Effector CD4-positive, alpha-beta T cell (primary cell): ENCODE measurements at places on chromosomes 6 and 20.

DNA sequence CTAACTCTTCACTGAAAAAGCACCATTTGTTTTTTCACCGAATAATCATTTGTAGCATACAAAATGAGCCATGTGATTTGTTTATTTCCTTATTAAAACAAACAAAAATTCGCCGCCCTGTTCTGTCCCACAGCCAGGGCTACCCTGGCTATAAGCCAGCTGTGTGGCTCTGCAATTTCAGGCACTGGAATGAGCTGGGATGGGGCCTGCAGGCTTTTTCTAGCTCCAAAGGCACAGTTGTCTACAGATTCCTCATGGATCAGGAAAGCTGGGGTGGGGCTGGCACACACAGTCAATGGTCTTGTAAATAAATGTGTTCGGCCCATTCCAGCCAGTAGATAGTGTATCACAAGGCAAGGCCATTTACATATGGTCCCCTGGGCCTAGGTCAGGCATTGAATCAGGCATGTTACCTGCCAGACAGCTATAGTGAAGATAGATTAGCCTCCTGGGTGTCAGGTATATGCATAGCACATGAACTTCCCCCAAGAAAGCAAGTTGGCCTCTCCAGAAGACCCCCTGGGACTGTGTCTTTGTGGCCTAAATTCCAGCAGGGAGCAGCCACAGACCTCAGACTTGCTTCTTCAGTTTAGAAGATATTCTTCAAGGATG lies 608.9 kb downstream of the MAFB start:
- DNase-seq: no peak

- no peak for DNase-seq
Observed at GRCh38 chr6:87832025-87832825, 130.2 kb upstream of the AKIRIN2 start.

DNA sequence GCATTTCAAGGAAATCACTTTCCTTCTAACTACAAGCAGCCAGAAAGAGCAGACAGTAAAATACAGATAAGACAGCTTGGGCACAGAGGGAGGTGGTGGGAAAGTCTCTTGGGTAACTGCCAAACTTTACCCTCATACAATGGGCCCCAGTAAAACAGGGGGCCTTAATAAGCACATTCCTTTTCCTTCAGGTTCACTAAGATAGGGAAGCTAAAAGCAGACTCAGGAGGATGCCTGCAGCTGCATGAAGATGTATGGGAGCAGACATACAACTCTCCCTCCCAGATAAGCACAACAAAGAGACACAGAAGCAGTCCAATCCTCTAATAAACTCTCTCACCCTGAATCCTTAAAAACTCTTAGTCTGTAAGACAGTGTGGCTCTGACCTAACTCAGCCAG lies 49.0 kb downstream of the SIM1 start:
- DNase-seq: no peak

DNA sequence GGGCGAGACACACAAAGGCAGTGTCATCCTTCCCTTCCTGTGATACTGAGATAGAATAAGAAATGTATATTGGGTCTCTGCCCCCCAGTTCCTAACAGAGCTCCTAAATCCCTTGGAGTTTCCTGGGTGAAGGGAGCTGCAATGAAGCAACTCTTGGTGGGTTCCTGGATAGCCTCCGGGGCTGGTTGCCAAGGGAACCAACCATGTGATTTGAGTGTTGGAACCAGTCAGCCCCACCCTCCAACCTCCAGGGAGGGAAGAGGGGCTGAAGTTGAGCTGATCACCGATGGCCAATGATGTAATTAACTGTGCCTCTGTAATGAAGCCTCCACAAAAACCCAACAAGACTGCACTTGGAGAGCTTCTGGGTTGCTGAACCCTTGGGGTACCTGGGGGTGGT lies 116.6 kb downstream of the SLC22A3 start:
- no peak for DNase-seq

DNA sequence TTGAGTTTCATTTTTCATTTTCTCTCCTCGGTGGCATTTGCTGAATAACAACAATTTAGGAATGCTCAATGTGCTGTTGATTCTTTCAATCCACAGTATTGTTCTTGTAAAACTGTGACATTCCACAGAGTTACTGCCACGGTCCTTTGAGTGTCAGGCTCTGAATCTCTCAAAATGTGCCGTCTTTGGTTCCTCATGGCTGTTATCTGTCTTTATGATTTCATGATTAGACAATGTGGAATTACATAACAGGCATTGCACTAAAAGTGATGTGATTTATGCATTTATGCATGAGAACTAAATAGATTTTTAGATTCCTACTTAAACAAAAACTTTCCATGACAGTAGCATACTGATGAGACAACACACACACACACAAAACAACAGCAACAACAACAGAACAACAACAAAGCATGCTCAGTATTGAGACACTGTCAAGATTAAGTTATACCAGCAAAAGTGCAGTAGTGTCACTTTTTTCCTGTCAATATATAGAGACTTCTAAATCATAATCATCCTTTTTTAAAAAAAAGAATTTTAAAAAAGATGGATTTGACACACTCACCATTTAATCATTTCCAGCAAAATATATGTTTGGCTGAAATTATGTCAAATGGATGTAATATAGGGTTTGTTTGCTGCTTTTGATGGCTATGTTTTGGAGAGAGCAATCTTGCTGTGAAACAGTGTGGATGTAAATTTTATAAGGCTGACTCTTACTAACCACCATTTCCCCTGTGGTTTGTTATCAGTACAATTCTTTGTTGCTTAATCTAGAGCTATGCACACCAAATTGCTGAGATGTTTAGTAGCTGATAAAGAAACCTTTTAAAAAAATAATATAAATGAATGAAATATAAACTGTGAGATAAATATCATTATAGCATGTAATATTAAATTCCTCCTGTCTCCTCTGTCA lies 88.1 kb downstream of the SNAP25 start:
- no peak for DNase-seq

GRCh38 chr6:137823826-137824555 lies 43.1 kb upstream of the TNFAIP3 start:
- peak; percentile 90 for DNase-seq

GRCh38 chr20:46004889-46005473 lies 3.7 kb upstream of the MMP9 start:
- no peak for DNase-seq

DNA sequence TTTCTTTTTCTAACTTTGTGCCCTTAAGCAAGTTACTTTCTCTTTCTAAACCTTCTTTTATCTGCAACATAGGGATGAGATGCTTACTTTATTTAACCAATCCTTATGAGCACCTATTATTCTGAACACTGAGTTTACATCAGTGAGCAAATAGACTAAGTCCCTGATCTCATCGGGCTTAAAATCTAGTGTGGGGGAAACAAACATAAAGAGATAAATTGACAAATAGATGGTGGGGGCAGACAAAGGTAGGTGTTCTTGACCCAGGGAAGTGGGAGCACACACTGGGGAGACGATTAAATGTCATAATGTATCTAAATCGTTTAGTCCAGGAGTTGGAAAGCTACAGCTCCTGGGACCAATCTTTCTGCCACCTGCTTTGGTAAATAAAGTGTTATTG lies 129.6 kb downstream of the TFAP2C start:
- no peak for DNase-seq

- no peak for DNase-seq
Observed at GRCh38 chr6:135994857-135995544, 143.5 kb downstream of the PDE7B start.

GRCh38 chr6:88301888-88302768 lies 136.0 kb upstream of the CNR1 start:
- DNase-seq: no peak

- DNase-seq: no peak
Observed at GRCh38 chr20:48047447-48047846, 262.2 kb upstream of the SULF2 start.

- DNase-seq: no peak
Observed at GRCh38 chr6:11618533-11618932, 81.0 kb downstream of the TMEM170B start.

GRCh38 chr20:64040231-64041039 lies 4.5 kb downstream of the C20orf204 start:
- no peak for DNase-seq

GRCh38 chr6:151240791-151241642 lies 1.2 kb downstream of the AKAP12 start:
- DNase-seq: no peak

GRCh38 chr6:29131691-29132090 lies 23.8 kb downstream of the OR2J3 start:
- no peak for DNase-seq

GRCh38 chr6:143589162-143589561 lies 77.6 kb upstream of the FUCA2 start:
- DNase-seq: no peak

- DNase-seq: peak; percentile 49
Observed at GRCh38 chr6:27873021-27873940, 38.9 kb downstream of the OR2B2 start.

GRCh38 chr20:10501402-10501801 lies 66.3 kb downstream of the SLX4IP start:
- no peak for DNase-seq

- no peak for DNase-seq
Observed at GRCh38 chr20:7773511-7773910, 166.7 kb downstream of the HAO1 start.

- no peak for DNase-seq
Observed at GRCh38 chr6:39387785-39388184, 65.3 kb upstream of the KCNK16 start.

DNA sequence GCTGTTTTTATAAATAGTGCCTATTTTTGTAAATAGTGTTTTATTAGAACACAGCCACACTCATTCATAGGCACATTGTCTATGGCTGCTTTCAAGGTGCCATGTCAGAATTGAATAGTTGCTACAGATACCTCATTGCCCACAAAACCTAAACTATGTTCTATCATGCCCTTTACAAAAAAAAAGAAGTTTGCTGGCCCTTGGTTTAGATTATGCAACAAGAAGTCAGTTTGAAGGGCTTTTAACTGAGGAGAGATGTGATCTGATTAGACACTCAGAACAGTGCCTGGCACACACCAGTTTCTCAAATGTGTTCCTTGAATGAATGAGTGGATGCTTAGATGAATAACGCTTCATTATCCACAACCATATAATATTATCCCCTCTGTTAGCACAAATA lies 366.1 kb downstream of the MAFB start:
- no peak for DNase-seq

GRCh38 chr20:3092611-3093379 lies 8.3 kb upstream of the AVP start:
- peak; percentile 52 for DNase-seq

DNA sequence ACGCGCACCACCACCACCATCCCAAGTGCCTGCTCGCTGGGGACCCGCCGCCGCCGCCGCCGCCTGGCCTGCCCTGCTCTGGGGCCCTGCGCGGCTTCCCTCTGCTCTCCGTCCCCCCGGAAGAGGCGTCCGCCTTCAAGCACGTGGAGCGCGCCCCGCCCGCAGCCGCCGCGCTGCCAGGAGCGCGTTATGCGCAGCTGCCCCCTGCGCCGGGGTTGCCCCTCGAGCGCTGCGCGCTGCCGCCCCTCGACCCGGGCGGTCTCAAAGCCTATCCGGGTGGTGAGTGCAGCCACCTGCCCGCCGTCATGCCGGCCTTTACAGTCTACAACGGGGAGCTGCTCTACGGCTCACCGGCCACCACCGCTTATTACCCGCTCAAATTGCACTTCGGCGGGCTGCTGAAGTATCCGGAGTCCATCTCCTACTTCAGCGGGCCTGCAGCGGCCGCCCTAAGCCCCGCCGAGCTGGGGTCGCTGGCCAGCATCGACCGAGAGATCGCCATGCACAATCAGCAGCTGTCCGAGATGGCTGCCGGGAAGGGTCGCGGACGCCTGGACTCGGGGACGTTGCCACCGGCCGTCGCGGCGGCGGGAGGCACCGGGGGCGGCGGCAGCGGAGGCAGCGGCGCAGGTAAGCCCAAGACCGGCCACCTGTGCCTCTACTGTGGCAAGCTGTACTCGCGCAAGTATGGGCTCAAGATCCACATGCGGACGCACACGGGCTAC lies 7.2 kb downstream of the PRDM13 start:
- DNase-seq: no peak

- no peak for DNase-seq
Observed at GRCh38 chr20:45088247-45088646, 12.7 kb downstream of the KCNS1 start.

DNA sequence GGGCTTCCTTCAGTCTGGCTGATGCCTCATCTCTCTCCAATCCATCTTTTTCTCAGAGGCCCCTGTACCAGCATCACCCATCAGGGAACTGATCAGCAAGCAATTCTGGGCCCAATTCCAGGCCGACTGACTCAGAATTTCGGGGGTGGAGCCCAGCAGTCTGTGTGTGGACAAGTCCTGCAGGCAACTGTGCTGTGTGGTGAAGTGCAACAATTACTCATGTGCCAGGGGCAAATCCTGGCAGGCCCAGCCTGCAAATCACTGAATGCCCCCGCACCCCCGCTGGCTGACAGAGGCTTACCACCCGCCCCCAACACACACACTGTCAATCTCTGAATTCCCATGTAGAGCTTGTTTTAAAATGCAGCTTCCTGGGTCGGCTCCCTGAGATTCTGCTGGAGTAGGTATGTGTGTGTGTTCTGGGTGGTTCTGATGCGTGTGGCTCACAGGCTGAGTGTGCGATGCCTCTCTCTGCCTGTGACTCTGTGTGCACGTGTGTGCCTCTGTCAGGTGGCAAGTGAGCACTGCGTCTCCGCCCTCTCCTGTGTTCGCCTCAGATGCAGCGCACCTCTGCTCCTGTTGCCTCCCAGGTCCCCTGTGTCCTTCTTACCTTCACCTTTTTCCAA lies 45.4 kb downstream of the SSR1 start:
- DNase-seq: no peak

DNA sequence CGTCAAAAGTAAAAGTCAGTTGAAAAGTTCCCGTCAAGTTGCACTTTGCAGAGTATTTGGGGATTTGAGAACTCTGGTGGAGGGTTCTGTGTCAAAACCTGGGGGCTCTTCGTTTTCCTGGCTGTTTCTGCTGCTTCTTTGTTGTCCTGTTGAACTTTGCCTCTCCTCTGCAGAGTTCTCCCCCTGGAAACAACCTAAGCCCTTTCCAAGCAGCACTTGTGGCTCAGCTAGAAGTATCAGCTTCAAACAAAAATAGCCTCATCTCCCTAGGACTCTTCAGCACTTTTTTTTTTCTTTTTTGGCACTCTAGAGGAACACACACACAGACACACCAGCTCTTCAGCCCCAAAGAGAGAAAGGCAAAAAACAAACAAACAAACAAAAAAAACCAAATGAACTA lies at the start of gene TRDN:
TRDN (minus strand) TSS at position 169 of the 400 bp plus-strand sequence. CDS start 175 bp downstream, outside the sequence.
- DNase-seq: no peak

DNA sequence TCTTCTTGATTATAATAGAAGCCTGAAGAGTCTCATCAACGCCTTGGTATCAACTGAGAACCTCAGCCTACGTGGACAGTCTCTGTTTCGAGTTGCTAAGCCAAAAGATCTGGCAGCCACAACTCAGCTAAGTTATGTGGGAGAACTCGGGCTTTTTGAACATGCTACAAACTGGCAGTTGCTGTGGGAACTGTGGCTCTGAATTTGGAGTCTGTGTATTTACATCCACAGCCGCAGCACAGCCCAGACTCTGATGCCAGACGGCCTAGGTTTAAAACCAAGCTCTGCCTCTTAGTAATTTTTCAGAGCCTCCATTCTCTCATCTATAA lies 35.8 kb downstream of the RIPOR2 start:
- no peak for DNase-seq

GRCh38 chr20:17226410-17227218 lies at the start of gene PCSK2:
TSS of gene PCSK2 (plus strand) at chr20:17227040. CDS start at chr20:17227306, 266 bp downstream.
- DNase-seq: no peak
